Activated gamma-delta T cell treated with anti-CD3 and anti-CD28 coated beads, Interleukin-2, amount 50 U/mL, for 16 hours (primary cell): ENCODE measurements at places on chromosomes 16 and 17.

DNA sequence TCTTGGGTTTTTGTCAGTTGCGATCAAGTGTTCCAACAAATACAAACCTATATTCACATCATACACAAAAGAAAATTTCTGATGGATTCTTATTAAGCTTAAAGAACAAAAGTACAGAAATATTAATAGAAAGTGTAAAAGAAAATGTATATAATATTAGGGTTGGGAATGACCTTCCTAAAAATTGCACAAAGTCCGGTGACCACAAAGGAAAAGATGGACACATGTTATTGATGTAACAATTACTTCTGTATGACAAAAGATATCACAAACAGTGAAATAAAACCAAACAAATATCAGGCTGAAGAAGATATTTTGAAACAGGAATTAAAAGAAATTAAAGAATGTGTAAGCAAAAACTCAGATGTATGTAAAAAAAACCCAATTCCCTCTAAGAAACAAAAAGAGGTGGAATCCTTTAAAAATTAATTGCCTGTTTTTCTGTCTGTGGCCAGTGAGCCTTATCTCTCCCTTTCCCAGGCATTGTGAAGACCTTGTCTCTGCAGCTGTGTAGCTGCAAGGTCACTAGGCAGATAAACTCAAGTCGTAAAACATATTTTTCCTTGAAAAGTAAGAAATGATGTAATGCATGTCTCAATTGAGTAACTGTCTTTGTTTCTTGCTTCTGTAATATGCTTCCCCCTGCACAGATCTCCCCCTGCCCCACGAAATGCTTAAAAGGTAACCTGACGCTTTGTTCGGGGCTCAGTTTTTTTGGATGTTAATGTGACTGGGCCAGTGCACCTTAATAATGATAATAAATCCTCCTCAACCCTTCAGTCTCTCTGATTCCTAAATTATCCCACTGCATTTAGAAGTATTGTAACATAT, 2.8 kb downstream of the ST6GALNAC1 start:
- no peak for DNase-seq

GRCh38 chr17:65455154-65455971, 106.1 kb downstream of the AXIN2 start:
- DNase-seq, result no peak

GRCh38 chr17:34865716-34866115, 95.5 kb downstream of the CCT6B start:
- no peak for DNase-seq

DNA sequence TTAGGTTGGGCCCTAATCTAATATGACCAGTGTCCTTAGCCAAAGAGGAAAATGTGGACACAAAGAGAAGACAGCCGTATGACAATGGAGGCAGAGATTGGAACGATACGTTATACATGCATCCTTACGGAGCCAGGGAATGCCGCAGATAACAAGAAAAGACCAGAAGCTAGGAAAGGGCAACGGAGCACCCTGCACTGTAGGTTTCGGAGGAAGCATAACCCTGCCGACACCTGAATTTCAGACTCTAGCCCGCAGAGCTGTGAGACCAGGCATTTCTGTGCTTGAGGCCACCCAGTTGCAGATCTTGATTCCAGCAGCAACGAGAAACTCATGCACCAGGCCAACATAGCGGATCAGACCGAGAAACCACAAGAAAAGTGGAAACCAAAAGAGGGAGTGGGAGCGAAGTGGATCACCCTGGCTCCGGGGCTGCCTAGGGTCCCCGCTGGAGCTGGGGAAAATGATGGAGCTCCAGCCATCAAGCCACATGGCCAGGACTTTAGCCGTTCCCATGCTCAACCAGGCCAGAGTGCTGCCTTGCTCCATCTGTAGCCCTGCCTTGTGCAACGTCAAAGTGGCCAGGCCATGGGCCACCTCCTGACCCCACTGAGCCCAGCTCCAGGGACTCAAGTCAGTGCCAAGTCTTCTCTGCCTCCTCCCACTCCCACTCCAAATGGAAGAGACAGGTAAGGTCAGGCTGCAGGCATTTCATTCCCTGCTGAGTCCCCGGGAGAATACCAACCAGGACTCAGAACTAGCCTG, 51.7 kb upstream of the RPL38 start:
- DNase-seq, result no peak

- no peak for DNase-seq
Observed at GRCh38 chr17:57718878-57719277, 26.2 kb downstream of the CCDC182 start.

GRCh38 chr16:34803683-34804416, 1344.4 kb downstream of the TP53TG3F start:
- DNase-seq, result no peak
